ENCODE measurements at places on chromosomes 5 and 9.

DNA sequence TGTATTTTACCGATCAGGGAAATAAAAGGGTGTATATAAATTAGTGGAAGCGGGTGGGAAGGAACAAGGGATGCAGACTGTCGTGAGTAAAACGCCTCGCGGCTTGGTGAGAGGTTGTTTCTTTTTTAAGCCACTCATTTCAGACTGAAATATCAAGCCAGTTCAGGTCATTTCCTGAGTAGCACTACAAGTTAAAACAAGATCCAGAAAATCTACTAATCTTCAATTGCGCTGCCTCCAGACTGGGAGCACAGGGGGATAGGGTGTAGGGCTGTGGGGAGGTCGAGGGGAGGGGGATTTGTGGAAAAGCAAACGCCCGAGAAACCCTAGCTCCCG, 140.8 kb downstream of the TSSK1B start:
- no peak for DNase-seq

- no peak for DNase-seq
These were observed 186.0 kb downstream of the CEMIP2 start for GRCh38 chr9:71582347-71582746.

GRCh38 chr5:89204756-89205155, 321.8 kb upstream of the MEF2C start:
- no peak for DNase-seq

DNA sequence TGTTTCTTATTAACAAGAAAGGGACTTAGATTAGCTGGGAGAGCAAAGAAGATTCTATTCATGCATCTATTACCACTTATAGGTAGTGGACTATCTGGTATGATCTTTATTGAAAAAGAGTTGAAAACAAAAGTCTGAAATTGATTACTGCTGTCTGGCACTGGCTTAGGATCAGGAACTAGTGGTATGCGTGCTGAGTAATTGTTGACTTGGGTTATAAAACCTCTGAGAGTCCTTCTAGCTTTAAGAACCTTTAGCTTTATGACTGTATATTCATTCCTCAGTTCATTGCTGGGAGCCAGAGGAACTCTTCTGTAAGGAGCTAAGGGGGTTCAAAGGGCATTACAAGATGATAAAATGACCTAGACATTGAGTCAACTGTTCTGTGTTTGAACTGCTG, 7.6 kb downstream of the SLC1A1 start:
- DNase-seq: no peak

DNA sequence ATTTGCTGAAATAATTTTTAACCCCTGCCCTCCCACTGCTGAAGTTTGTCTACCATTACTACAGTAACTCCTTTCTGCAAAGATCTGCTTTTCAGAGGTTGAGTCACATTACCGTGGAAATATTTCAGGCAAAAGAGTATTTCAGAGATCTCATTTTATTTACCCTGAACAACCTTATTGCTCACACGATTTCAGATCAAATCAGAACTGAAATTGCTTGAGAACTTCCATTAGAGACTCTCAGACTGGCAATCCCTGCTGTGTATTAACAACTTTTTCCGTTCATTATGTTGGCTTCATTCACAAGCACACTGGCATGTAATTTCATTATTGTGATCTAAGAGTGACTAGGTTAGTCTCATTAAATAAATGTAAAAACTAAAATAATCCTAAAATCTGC, 16.1 kb downstream of the NR6A1 start:
- DNase-seq: no peak

DNA sequence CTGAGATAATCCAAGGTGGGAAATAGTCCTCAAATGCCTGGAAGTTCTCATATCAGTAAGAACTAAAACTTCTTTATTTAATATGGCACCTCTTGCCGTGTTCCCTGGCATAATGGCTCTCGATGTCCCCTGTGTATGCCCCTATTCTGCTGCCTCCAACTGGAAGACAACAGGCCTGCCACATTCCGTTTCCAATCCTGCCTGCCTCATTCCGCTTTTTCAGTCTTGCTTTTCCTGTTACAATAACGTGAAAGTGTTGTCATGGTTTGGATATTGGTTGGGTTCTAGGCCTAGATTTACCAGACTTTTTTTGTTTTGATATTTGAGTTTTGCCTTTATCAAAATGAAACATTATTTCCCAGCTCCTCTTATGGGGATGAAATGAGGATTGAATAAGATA, 98.2 kb downstream of the FOCAD start:
- no peak for DNase-seq

- DNase-seq: no peak
These were observed 5.9 kb downstream of the ALAD start for GRCh38 chr9:113395000-113395861.

DNA sequence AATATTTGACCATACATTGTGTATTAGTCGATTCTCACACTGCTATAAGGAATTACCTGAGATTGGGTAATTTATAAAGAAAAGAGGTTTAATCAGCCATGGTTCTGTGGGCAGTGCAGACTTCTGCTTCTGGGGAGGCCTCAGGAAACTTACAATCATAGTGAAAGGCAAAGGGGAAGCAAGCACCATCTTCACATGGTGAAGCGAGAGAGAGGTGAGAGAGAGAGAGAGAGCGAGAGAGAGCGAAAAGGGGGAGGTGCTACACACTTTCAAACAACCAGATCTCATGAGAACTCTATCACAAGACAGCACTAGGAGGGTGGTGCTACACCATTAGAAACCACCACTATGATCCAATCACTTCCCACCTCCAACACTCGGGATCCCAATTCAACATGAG, 4.1 kb upstream of the GRAMD2B start:
- DNase-seq: no peak

All from stimulated activated CD4-positive, alpha-beta T cell treated with anti-CD3 and anti-CD28 coated beads, Interleukin-1b, Interleukin-23, amount 100 ng/mL, for 24 hours (primary cell).